Thoracic aorta (tissue), 2 donors: ENCODE measurements at places on chromosomes 13 and 19.

- no peak for DNase-seq
Measured at GRCh38 chr13:67258482-67258881, 28.3 kb upstream of the PCDH9 start.

DNA sequence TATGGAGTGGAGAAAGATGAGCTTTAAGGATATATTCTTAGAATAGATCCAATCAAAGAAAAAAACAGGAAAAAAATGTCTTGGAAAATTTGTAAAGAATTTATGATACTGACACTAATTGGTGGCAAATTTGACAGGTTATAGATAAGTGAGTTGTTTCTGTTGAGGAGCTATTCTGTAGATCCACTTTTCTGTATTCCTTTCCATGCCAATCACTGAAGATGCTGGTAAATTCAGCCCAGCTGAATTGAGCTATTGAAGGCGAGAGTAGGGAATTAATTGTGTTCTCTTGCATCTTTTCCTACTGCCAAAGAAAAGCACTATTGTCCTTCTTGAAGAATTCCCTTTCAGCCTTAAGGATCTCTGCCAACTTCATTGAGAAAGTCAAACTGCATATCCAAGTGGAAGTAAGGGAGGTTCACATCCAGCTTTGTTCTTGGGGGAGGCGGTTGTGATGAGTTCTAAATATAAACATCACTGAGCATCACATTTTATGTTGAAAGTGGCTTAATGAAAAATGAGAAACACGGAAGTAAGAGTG lies 113.1 kb downstream of the PCDH9 start:
- no peak for DNase-seq

DNA sequence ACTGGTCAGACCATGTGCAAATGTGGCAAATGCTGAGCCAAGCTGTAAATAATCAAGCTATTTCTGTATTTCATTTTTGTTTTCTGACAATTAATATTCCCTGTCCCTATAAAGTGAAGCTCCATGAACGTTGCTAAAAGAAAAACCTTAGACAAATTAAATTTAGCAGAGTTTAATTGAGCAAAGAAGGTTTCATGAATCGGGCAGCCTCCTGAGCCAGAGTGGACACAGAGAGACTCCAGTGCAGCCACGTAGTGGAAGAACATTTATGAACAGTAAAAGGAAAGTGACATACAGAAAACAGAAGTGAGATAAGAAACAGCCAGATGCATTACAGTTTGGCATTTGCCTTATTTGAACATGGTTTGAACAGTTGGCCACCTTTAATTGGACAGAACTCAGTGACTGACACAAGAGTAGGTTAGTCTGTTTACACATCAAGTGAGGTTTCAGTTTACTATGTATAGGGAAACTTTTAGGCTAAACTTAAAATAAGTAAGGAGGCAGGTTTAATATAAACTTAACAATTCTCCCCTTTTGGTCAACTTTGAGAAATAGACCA lies 69.7 kb downstream of the UFM1 start:
- DNase-seq: no peak

- DNase-seq: no peak
Measured at GRCh38 chr13:78258304-78258703, 339.7 kb upstream of the EDNRB start.

GRCh38 chr19:31910224-31910623 lies 435.2 kb upstream of the ZNF507 start:
- no peak for DNase-seq

DNA sequence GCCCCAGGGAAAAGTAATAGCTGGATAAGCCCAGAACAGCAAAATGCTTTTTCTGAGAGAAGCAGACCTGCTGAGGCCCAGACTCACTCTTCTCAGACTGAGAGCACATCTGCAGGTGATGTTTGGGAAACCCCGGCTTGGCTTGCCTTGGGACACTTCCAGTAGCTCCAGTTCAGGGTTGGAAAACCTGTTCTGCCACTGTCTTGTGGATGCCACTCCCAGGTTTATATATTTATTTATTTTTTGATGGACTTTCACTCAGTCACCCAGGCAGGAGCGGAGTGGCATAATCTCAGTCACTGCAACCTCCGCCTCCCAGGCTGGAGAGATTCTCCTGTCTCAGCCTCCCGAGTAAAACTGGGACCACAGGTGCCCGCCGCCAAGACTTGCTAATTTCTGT lies 8.0 kb upstream of the SMARCA4 start:
- no peak for DNase-seq

DNA sequence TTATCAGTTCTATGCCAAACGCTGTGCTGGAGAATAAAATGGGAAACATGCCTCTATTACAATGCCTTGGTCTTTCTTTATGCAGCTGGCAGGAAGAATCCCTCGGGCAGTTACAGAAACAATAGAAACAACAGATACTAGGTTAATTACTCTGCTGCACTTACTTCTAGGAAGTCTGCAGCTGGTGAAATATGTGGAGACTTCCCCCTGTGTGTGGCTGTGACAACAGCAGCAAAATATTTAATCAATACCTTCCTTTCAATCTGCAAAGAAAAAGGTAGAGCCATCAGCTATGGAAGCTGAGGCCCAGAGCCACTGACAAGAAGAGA lies 9.9 kb downstream of the STOML3 start:
- no peak for DNase-seq

GRCh38 chr13:58960888-58961287 lies 1202.8 kb downstream of the DIAPH3 start:
- no peak for DNase-seq

DNA sequence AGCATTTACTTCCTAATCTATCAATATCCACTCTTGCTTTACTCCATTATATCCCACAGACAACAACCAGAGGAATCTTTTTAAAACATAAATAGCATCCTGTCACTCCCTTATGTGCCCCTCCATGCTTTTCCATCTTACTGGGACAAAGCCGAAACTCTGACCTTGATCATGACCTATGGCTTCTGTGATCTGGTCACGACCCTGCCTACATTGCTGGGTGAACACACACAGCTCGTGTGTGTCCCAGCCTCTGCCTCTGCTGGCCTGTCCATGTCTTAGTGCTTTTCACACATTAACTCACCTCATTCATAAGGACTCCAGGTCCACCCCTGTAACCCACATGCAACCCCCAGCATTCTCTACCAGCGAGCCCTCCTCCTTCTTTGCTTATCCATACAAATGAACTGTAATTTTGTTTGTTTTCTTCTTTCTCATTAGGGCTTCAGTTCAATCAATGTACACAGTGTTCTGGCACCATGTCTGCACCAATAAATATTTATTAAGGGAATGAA lies 95.9 kb upstream of the RAP2A start:
- DNase-seq: no peak

DNA sequence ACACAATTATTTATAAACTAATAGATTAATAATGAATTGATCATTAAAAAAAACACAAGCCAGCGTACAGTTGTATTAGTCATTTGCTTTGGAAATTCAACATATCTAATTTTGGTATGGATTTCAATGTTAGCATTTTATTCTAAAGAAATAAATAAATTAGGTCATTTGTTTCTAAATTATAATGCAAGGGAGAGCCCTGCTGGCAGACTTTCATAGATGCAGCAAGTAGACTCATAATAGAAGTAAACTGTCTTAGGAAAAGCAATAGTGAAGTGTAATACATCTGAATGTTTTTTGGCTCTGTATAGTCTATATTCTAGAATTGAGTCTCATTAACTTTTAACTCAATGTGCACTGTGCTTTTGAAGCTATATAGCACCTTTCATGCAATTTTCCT lies 982.4 kb upstream of the MIR17HG start:
- DNase-seq: no peak

- DNase-seq: no peak
Measured at GRCh38 chr13:107252428-107252827, 684.5 kb upstream of the ARGLU1 start.

GRCh38 chr13:73981595-73981994 lies 152.6 kb downstream of the KLF12 start:
- DNase-seq: no peak

GRCh38 chr13:99225078-99225477 lies 24.4 kb downstream of the UBAC2 start:
- no peak for DNase-seq

DNA sequence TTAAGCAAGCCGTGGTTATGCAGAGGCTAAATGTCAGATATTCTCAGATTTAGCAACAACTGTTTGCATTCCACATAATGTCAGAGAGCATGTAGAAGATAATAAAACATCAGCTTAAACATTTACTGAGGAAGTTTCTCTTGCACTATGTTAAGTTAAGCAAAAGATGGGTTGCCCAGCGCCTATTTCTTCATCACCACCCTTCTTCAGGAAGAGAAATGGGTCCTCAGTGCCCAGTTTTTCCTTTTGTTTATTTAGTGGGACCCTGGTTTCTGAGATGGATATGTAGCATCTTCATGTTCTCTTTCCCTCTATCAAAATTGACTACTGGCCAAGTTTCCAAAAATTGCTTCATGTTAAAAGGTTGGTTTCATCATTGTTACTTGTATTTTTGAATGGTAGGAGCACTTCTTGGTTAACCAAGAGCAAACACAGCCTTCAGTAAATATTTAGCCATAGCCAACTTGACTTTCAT lies 356.8 kb downstream of the RFC3 start:
- DNase-seq: no peak

DNA sequence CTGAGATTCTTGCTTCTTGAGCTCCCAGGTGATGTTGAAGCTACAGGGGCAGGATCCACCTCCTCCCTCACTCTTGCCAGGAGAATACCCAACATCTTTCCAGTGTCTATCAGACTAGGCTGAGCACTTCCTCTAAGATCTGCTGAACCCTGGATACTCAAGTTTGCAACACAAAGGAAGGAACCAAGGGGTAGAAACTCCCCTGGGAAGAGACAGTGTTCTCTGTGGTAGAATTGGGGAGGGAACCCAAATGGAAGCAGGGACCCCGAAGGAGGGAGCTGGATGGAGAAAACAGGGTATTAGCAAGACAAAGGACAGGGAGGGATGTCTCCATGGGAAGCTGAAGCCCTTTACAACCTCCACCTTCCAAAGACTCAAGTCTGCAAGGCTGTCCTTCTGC lies 117.6 kb downstream of the DNAJC15 start:
- no peak for DNase-seq

DNA sequence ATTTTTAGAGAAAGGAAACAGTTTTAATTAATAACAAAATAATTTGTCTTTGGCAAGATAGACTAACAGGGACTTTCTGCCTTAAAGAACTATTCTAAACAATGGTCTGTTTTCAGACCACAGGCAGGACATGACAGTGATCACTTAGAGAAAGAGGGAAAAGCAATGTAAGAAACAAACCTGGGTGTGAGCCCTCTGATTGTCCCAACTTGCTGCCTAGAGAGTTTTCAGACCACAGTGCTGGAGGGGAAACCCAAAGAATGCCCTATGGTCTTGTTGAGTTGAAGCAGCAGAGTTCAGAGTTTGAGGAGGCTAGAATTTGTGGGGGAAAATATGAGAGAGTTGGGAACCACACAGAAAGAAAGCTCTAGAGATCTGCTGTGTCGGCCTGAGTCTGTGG lies 38.1 kb downstream of the DGKH start:
- no peak for DNase-seq
